WTC11 (cell line): ENCODE measurements at places on chromosomes 12 and 14. TPM values are rescaled to one million over a fixed set of nuclear protein-coding genes. Genes with fewer than 3 reads are reported as not detected.
A peak's percentile ranks its signal among the peaks of the same experiment; 100 is the strongest.

TPCN1 gene
- 29.0 to 32.7 TPM (median 30.7 TPM) in 3 replicates for total RNA-seq

AKAP6 gene
- 0.63 to 1.4 TPM (median 0.85 TPM) in 3 replicates for total RNA-seq

DNA sequence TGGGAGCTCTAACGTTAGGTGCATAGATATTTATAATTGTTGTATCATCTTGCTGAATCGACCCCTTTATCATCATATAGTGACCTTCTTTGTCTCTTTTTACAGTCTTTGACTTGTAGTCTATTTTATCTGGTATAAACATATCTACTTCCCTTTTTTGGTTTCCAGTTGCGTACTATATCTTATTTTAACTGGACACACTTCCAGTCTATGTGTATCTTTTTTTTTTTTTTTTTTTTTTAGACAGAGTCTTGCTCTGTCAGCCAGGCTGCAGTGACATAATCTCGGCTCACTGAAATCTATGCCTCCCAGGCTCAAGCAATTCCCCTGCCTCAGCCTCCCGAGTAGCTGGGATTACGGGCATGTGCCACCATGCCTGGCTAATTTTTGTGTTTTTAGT, 41.9 kb upstream of the ZFP36L1 start:
- DNase-seq = no peak
- H3K4me3 ChIP-seq = no peak overlapping the region
- H3K27ac ChIP-seq = no peak overlapping the region
- no peaks in the 10 kb centered on the region for H3K4me1 ChIP-seq

DNA sequence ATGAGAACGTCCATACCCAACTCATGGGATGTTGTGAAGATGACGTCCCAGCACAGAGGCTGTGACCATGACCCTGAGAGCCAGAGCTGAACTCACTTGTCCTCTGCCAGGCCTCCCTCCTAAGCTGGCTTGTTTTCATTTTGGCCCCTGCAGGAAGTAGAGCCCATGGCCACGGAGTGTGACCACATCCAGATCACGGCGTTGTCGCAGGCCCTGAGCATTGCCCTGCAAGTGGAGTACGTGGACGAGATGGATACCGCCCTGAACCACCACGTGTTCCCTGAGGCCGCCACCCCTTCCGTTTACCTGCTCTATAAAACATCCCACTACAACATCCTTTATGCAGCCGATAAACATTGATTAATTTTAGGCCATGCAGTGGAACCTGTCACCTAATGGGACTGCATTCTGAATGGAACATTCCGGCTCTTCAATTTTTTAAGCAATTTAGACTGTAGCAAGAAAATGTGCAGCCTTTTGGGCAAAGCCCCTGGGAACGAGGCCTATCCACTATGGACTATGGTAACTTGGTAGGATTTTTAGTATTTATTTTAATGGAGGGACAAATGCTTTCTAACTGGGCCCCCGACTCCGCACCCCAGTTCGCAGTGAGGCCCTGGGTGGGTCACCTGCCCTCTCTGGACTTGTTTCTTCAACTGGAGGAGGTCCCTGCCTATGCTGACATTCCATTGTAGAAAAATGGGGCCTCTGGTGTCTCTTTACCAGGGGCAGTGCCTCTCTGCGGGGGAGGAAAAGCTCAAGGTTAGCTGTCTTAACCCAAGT, 19.6 kb downstream of the OTUB2 start:
- no peaks in the 10 kb centered on the region for H3K27me3 ChIP-seq
- DNase-seq = no peak
- H3K4me3 ChIP-seq = no peak overlapping the region
- 0 out of 2 replicates have a peak overlapping the region, but pooled peaks have one; percentile 10 for H3K27ac ChIP-seq
- peaks cover 34% of the 10 kb centered on the region for H3K36me3 ChIP-seq
- H3K4me1 ChIP-seq = no peaks in the 10 kb centered on the region

- H3K36me3 ChIP-seq = peaks cover 23% of the 10 kb centered on the region
- peak; percentile 73 for DNase-seq
- H3K4me1 ChIP-seq = peaks cover 60% of the 10 kb centered on the region
- peak overlapping the region; percentile 94 for H3K27ac ChIP-seq
- no peak overlapping the region for H3K4me3 ChIP-seq
Measured at GRCh38 chr12:6326316-6327228, 15.3 kb downstream of the TNFRSF1A start.

DNA sequence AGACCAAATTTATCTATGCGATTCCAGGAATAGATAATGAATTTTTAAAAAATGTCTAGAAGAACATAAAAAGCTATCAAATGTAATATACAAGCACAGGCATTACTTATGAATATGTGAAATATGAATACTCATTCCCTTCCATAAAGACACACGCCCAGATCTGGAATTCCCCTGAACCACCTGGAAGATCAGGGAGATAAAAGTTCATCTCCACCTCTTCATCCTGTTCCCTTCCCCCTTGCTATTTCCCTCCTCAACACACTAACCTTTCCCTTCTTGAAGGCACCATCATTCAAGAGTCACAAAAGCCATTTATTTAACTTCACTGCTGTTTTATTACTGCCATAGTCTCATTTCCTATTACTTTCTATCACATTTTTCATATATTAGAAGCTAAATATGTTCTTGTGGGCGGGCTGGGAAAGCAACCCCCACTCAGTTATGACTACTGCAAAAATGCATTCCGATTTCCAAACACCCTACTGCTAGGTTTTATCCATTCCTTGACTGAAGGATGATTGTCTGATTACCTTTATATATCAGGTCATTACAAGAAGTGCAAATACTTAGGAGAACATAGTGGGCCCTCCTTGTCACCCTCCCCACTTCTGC, 16.1 kb downstream of the FGD6 start:
- DNase-seq = no peak
- no peaks in the 10 kb centered on the region for H3K27me3 ChIP-seq
- H3K36me3 ChIP-seq = no peaks in the 10 kb centered on the region

- no peak overlapping the region for H3K27ac ChIP-seq
- no peak overlapping the region for H3K4me3 ChIP-seq
- H3K27me3 ChIP-seq = no peaks in the 10 kb centered on the region
- H3K36me3 ChIP-seq = peaks cover 10% of the 10 kb centered on the region
- no peak for DNase-seq
Measured at GRCh38 chr12:107035733-107036132, 48.8 kb upstream of the MTERF2 start.

DNA sequence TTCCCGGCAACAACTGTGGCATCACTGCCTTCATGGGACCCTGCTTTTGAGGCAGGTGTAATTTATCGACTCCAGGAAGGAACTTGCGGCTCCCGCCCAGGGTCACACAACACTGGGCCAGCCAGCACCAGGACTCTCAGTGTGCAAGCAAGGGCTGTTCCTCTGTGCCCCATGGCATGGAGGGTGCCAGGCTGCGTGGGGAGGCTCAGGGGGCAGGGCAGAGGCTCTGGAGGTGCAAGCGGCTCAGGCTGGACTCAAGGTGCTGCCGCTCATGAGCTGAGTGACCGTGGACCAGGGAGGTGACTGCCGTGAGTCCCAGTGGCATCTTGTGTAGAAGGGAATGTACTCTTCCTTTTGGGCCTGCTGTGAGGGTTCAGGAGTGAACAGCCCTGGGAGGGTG, 57.6 kb downstream of the SLC24A4 start:
- H3K4me1 ChIP-seq = peaks cover 27% of the 10 kb centered on the region
- no peak overlapping the region for H3K27ac ChIP-seq
- no peaks in the 10 kb centered on the region for H3K36me3 ChIP-seq
- H3K27me3 ChIP-seq = no peaks in the 10 kb centered on the region

DNA sequence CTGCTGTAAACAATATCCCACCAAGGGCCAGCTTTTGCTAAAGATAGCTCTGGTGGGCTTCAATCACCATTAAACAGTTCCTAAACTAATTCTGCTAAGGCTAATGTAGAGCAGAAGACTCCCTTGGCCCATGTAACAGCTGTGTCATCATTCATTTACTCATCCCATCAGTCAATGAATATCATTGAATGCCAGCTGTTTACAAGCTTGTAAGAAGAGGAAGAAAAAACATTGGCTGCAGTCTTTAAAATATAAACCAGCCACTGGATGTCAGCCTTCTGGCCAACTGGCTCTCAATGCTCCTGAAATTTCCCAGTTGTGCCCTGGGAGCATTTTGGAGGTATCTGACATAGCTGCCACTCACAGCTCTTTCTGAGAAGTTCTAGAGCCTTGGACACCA, 18.0 kb upstream of the MAP3K9 start:
- H3K36me3 ChIP-seq = no peaks in the 10 kb centered on the region
- DNase-seq = no peak
- H3K27ac ChIP-seq = no peak overlapping the region
- peaks cover 19% of the 10 kb centered on the region for H3K27me3 ChIP-seq
